Astrocyte (in vitro differentiated cells and primary cell): ENCODE measurements at places on chromosomes 2 and 18. TPM values are rescaled to one million over a fixed set of nuclear protein-coding genes. Genes with fewer than 3 reads are reported as not detected.

The TRIM43 gene
- 0.70 TPM in 1 of 2 replicates, not detected in the other for total RNA-seq

The GDF7 gene
- total RNA-seq = 0.91 and 1.9 TPM in 2 replicates

The SALL3 gene
- total RNA-seq = 6.8 and 7.7 TPM in 2 replicates

The CD207 gene
- not detected in 2 replicates for total RNA-seq

The LYPD1 gene
- 51.1 and 61.6 TPM in 2 replicates for total RNA-seq

DNA sequence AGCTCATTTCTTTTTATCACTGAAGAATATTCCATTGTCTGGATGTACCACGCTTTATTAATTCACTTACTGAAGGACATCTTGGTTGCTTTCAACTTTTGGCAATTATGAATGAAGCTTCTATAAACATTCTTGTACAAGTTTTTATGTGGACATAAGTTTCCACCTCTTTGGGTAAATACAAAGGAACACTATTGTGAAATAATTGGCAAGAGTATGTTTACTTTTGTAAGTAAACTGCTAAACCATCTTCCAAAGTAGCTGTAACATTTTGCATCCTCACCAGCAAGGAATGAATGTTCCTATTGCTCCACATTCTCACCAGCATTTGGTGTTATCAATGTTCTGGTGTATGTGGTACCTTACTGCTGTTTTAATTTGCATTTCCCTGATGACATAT lies 15.8 kb upstream of the VWC2L start:
- DNase-seq = no peak

DNA sequence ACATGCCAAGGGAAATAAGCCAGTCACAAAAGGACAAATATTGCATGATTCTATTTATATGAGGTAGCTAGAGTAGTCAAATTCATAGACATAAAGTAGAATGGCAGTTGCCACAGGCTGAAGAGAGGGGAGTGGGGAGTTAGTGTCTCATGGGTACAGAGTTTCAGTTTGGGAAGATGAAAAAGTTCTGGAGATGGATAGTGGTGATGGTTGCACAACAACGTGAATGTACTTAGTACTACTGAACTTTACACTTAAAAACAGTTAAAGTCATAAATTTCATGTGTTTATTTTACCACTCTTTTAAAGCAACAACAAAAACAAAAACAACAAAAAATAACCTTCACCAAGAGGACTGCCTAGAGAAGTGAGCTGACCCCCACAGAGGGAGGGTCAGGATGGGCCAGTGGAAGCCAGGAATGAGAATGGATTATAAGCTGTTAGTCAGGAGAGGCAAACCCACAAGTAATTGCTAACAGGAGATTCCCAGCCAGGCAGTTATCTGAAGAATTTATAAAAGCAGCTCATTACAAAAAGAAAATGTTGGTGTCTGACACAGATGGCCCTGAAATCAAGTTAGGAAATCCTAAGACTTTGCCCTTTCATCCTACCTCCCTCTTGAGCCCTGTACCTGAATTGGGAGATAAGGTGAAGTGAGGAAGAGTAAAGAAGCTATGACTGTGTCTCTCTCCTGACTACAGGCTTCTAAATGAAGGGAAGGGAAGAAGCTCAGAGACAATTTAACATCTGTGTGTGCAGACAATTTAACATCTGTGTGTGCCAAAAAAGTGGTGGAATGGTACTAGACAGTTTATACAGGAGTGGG lies 263.4 kb downstream of the PDE11A start:
- DNase-seq = peak; percentile 45

- no peak for DNase-seq
Measured at GRCh38 chr2:225008935-225009334, 33.3 kb downstream of the DOCK10 start.

DNA sequence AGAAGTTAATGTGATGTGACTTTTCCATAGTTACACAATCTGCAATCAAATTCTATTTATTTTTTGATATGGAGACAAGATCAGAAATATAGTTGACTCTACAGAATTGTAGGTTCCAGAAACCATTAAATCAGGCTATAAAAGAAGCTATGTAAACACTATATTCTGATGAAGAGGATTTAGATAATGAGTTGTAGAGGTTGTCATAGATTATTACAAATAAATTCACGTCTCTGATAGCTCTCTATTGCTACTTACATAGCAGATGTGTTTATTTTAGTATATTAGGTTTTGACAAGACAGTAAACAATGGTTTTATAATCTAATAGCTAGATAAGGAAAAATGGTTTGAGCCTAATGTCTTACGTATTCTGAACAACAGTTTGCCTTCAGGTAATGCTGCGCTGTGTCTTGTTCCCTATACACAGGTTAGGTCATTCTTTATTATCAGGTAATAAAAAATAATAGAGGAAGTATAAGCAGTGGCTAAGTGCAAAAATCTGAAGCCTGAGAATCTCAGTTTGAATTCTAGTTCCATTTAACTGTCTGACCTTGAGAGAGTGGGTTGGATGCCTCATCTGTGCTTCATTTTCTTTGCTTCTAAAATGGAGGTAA lies 93.4 kb downstream of the PPP1R1C start:
- DNase-seq = no peak

DNA sequence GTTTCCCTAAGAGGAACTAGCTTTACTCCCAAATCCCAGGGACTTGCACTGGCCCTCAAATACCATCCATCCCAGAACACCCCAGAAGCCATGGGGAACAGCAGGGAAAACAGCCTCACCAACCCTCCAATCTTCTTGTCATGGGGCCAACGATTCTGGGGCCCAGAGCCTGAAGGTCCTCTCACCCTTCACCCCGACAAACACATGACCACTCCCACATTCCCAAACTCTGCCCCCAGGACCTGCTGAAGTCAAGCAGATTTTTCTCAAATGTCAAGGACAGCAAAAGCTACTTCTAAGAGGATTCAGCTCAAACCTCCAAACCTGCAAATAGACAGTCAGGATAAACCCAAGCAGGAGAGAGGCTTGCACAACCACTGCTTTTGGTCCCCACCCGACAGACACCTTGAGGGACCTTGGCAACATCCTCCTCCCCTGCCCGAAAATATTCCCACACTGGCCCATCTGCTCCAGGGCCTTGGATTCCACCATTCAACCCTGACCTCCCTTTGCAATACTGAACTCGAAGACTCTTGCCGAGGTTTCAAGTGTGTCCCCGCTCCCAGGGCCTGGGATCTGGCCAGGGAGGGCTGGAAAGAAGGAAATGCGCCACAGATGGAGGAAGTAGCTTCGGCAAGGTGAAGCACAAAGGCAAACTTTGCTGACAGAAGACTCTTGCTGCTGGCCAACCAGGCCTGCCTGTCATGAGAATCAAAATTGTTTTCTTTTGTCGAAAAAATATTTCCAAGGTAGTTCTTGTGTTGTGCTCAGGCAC lies 143.3 kb downstream of the ZFP36L2 start:
- DNase-seq = no peak

- DNase-seq = peak; percentile 89
Measured at GRCh38 chr2:239927424-239927981, 97.6 kb downstream of the NDUFA10 start.

GRCh38 chr18:39701055-39701783 lies 2135.6 kb upstream of the CELF4 start:
- no peak for DNase-seq

- DNase-seq = no peak
Measured at GRCh38 chr18:31420032-31420431, 27.5 kb upstream of the DSG3 start.

DNA sequence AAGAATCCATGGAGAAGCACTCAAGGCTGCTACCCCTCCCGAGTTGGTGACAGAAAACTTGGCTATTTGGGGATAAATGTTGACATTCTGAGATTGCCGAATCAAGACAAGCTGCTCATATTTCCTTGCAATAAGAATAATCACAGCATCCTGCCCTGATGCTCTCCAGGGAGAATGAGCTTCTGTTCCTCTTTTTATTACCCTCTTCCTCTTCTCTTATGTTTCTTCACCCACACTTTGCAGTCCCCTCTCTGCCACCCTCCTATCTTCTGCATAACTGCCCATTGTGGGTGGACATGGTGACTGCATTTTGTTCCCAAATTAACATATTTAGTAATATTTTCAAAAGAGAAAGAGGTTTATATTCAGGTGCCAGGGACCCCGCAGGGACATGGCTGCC lies 11.9 kb upstream of the MSGN1 start:
- DNase-seq = no peak

- DNase-seq = peak; percentile 77
Measured at GRCh38 chr2:162196638-162197037, 44.6 kb upstream of the GCG start.

DNA sequence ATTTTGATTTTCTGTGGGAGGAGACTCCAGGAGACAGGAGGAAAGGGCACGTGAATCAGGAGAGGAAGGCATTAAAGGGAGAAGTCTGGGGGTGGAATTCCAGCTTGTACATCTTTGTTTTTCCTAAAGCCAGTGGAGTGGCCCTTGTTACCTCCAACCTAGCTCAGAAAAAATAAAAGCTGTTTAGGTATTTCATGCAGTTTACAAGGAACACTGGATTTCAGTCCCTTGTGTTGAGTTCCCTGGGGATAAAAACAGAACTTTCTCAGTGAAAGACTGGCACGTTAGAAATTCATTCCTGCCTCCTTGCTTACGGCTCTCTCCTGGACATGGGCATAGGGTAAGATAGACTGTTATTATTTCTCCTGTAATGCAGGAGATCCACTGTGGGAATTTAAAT lies 170.2 kb downstream of the ZEB2 start:
- no peak for DNase-seq

DNA sequence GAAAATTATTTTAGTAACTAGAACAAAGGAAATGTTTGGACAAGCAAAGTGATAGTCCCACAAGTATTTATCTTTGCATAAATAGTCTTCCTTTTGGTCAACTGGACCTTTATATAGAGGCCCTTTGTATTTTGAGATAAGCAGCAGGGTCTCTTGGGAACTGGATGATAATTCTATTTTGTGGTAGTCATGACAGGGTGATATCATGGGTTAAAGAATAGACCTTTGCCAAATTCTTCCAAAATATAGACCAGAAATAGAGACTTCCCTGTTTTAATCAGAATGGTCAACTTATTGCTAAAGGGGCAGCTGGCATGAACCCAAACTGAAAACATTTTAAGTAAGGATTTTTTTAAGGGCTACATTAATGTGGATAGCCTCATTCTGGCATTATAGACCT lies 10.5 kb downstream of the PLEK start:
- DNase-seq = no peak

GRCh38 chr2:102782187-102782586 lies 20.4 kb downstream of the TMEM182 start:
- DNase-seq = no peak

DNA sequence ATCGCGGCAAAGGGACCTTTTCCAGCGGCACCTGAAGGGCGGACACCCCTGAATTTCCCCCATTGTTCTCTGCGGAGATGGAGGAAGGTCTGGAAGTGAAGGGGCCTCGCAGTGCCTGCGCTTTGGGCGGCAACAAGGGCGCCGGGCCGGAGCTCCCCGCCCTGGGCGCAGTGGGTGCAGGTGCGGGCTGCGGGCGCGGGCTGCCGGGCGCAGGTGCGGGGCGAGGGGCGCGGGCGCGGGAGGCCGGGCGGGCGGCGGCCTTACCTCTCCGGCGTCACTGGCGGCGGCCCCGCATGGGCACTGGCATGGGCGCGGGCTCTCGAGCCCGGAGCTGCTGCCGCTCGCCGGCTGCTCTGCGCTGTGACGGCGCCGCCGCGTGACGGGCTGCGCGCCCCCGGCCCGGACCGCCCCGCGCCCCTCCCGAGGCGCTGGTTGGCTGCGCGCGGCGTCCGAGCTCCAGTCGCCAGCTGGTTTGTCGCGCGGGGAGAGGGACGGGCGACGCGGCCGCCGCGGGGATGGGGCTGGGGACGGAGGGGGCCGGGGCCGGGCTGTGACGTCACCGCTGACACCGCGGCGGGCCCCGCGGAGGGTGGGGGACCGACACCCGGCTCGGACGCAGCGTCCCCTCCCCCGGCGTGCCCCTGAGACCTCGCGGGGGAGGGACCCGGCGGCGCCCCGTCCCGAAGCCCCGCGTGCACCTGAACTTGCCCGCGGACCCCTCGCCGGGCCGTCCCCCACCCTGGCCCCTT lies at the start of gene KIF1A:
TSS of gene KIF1A (minus strand) at position 362 of the 749 bp plus-strand sequence. CDS start 22,467 bp downstream, outside the sequence.
- DNase-seq = no peak

- no peak for DNase-seq
Measured at GRCh38 chr2:47058003-47058931, 96.8 kb downstream of the STPG4 start.

DNA sequence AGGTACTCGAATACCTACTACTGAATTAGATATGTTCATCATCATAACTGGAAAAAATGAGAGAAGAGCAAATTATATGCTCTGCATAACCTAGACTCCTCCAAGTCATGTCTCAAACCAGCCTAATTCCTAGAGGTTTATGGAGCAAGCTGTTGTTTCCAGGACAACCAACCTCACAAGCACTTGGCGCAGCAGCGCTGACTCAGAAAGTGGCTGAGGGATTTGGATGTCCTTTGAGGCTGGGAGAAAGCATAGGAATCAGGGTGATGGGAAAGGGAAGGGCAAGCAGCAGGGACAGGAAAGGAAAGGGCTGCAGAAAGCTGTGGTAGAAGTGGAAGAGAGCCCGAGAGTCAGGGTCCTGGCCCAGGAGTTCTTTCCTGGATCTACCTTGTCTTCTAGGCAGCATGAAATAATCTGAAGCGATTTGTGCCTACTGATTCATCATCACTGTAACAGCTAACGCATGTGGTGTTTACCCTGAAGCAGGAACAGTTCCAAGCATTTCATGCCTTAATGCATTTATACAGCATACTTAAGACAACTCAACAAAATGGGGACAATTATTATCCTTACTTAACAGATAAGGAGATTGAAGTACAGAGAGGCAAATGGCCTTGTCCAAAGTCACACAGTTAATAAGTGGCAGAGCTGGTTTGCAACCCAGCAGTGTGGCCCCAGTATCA lies 3.7 kb downstream of the PLEK start:
- DNase-seq = peak; percentile 85

- no peak for DNase-seq
Measured at GRCh38 chr18:71327441-71327840, 1038.6 kb downstream of the SOCS6 start.

DNA sequence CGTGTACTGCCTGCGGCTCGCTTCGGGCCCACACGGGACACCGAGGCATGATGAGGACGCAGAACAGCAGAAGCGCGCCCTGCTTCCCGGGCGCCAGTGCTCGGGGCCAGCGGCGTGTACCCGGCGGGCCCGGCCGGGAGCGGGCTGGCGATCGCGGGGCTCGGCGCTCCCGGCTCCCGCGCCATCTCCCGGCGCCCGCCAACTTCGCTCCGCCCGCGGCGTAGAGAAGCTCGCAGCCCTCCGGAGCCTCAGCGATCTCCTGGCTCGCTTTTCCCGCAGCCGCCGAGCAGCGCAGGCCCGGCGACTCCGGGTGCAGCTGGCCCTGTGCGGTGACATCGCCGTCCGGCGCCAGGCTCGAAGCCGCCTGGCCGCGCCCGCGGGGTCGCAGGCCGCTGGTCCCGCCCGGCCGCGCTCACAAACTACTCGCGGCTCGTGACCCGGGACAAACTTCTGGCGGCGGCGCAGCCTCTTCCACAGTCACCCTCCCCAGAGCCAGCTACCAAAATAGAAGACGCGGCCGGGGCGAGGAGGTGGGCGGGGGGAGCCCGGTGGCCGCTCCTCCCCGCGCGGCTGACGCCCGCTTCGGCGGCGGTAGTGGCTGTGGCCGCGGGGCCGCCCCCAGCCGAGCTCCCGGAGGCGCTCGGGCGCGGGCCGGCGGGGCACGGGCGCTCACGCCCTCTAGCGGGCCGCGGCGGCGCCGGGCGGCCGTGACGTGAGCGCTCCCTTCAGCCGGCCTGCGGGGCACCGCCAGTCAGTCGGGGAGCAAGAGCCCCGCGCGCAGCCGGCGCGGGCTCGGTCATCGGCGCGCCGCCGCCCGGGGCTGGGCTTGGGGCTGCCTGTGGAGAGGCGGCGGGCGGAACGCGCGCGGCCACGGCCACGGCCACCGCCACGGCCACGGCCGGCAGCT lies at the start of gene PTPRM:
TSS of gene PTPRM (plus strand) at position 750 of the 907 bp plus-strand sequence. CDS start 503 bp downstream, outside the sequence.
- DNase-seq = peak; percentile 61

- DNase-seq = no peak
Measured at GRCh38 chr2:167440382-167440781, 552.1 kb downstream of the XIRP2 start.

GRCh38 chr2:45681675-45682074 lies 30.2 kb downstream of the PRKCE start:
- peak; percentile 93 for DNase-seq
